ENCODE measurements at places on chromosomes 11 and 22.

- no peak for DNase-seq
These were observed 60.3 kb upstream of the PRODH start for GRCh38 chr22:18996376-18996900.

DNA sequence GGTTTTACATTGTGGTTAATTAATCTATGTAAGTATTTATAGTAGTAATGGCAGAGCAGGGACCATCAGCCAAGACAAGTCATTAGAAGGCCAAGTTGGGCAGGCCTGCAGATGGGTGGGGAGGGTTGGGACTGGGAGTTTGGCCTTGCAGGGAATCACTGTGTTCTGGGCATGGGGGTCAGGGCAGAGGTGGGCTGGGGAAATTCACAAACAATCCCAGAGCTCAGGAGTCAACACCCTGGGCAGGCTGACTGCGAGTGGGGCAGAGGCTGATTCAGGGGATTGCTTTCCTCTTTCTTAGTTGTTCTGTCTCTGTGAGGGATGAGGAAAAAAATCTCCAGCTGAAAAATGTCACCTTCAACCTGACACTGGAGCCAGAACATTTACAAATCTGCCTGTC is 322.5 kb downstream of the NTM start:
- no peak for DNase-seq

DNA sequence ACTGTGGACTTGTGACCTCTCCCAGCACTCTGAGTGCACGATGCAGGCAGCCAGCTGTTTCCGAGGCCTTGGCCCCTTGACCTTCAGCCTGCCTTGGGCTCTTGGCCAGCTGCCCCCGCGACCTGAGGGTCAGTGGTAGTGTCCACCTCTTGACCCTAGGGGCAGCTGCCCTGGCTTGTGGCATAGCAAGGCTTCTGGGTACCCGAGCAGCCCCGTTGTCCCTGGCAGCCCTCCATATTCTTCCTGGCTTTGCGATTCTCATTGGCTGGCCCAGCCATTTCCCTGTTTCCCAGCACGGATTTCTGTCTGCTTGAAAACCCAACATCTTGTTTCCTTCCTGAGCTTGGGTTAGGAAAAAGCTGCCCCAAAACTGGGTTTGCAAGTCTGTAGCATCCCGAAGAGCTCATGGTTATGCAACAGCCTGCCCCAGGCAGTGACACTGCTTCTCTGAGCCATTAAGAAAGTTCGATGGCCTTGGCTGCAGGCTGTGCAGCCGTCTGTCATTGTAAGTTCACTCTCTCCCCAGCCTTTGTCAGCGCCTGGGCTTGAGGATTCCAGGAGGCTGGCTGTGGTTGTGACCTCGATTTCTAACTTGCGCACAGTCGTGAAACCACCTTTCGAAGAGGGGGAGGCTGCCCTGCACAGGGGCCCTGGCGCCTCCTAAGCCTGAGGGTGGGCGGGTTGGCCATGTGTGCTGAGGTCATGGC is 48.8 kb downstream of the FBLN1 start:
- no peak for DNase-seq

- no peak for DNase-seq
These were observed 38.5 kb upstream of the ARFGAP3 start for GRCh38 chr22:42895541-42895981.

- DNase-seq = no peak
These were observed 81.0 kb downstream of the ETS1 start for GRCh38 chr11:128506356-128506755.

- no peak for DNase-seq
These were observed 52.1 kb downstream of the MYH9 start for GRCh38 chr22:36335621-36336020.

- no peak for DNase-seq
These were observed 83.6 kb downstream of the INSC start for GRCh38 chr11:15198284-15198683.

DNA sequence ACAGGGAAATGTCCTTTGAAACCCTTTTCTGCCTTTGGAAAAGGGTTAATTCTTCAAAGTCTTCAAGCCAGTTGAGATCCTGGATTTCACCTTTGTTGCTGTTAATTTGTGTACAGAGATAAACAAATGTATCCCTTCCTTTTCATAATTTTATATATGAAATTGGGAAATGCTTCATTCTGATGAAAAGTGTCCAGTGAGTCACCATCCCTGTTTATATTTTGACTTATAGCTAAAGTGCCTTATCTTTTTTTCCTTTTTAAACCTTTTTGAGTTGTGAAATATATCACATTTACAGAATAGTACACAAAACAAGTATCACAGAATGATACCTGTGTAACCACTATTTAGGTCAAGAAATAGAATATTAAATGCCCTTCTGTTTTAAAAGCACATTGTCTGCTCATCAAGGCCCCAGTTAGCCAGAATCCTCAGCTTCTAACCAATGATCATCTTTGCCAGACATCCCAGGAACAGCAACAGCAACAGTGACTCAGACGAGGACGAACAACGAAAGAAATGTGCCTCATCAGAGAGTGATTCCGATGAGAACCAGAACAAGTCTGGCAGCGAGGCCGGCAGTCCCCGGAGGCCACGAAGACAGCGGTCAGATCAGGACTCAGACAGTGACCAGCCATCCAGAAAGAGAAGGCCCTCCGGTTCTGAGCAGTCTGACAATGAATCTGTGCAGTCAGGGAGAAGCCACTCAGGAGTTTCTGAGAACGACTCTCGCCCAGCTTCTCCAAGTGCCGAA is 27.3 kb downstream of the CTR9 start:
- DNase-seq = no peak

- no peak for DNase-seq
These were observed 37.2 kb downstream of the RPS6KA4 start for GRCh38 chr11:64396079-64396591.

GRCh38 chr11:7427733-7428132 is 57.6 kb upstream of the OLFML1 start:
- no peak for DNase-seq

DNA sequence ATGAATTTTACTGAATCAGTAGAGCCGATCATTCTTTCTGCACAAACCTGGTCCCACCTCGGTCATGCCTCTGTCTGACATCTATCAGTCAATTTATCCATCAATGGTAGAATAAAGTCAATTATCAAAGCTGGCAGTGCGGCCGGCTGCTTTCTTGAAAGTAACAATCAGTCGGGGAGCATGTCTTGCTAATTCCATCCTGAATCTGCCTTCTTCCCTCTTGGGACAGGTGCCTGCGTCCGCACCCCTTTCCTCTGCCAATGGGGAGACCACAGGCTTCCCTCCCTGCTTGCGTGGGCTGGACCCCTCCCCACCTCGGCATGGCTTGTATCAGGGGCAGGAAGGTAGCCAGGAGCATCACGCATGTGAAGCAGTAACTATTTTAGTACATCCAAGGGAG is 962.9 kb downstream of the BRD1 start:
- DNase-seq = no peak

Data from HCT116 (cell line).